ENCODE measurements at places on chromosomes 3 and 15.

- no peak for DNase-seq
These were observed 122.3 kb downstream of the MITF start for GRCh38 chr3:69861556-69861955.

DNA sequence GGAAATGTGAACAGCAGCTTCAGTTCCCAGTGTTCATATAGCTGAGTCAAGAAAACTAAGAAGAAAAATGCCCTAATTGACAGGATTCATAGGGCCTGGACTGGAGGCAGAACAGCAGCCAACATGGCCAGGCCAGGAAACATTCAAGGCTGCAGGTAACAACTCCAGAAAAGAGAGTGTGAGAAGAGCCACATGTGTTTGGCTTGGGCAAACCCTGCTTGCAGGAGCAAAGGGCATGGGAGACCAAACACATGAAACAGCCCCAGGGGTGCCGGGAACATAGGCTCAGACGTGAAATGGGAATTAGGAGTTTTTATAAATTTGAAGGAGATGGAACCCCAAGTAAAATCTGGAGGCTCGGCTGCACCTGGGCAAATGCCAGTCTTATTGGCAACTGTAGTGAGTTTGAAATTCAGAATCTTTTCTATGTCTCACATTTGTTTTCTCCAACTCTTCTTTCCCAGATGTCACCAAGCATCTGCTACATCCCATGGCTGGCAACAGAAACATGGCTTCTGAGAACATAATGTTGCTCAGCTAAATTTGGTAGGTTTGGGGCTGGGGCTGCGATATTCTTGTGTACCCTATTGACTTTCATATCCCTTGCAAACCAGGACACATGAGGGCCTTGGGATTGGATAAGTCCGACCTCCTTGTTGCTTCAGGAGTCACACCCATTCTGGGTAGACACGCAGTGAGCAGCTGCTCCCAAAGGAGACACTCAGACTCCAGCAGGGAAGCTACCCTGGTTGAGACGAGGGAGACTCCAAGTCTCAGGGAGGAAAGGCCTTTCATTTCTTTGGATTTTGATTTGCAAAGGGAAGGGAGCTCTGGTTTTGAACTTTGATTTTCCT lies 98.9 kb upstream of the CLSTN2 start:
- no peak for DNase-seq

- no peak for DNase-seq
These were observed 199.6 kb upstream of the CBLB start for GRCh38 chr3:106068381-106068780.

- DNase-seq = no peak
These were observed 85.6 kb downstream of the TJP1 start for GRCh38 chr15:29736744-29737020.

GRCh38 chr15:73858062-73858461 lies 15.3 kb upstream of the TBC1D21 start:
- no peak for DNase-seq

- DNase-seq = no peak
These were observed 114.5 kb downstream of the EPHA3 start for GRCh38 chr3:89221924-89222323.

- no peak for DNase-seq
These were observed 595.8 kb downstream of the NLGN1 start for GRCh38 chr3:173993299-173993698.

DNA sequence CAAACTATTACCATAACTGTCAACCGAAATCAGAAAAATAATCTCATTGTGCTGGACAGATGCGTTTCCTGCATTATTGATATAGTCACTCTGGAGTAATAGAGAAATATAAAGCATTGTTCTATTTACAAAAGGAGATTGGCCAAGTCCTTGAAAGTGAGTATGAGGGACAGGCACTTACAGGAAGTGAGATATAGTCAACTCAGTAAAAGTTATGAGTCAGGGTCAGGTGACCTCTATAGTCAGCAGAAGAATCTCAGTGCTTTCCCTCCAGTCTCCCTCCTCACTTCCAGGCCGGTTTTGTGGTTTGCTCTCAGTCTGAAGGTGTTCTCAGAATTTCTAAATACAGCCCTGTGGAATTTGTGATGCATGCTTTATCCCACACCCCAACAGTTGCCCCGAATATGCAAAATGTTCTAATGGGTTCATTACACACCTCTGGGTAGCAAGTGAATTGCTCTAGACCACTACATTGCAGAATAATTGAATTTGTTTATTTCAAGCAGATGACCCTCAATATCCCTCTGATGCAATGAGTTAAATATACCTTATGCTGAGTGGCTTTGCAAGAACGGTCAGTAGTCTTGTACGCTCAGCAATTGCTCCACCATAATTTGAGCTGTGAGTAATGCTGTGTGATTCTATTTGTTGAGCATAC lies 787.7 kb downstream of the MCTP2 start:
- DNase-seq = no peak

GRCh38 chr3:197027896-197028727 lies 1.5 kb downstream of the MELTF start:
- no peak for DNase-seq

DNA sequence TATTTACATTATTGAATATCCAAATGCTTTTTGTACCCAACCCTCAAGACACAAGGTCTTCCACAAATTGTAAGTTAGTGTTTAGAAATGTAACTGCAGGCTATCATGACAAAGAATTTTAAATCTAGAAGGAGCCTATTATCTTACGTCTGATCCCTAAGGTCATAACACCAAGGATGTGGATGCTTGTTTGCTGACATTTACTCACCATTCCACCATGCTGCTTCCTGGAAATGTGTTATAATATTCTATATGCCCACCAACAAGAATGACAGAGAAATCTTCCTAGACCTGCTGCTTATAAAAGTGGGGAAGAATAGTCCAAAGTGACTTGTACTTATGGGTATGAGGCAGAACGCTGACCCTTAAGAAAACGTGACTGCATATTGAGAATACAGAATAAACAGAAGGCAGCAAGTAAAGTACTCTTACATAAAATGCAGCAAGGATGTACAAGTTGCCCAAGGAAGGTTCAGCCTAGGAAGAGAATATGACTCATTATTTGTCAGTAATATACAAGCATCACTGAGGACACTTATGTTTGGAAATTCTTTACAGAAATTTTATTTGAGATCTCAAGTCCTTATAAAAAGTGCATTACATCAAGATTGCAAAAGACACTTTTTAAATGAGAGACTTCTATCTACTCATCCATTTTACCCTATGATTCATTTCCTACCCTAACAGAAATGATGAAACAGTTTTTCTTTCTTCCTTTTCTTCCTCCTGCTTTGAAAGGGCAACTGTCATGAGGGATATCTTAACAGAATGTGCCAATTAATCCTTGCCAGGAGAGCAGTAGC lies 59.6 kb downstream of the ESYT3 start:
- DNase-seq = no peak

- no peak for DNase-seq
These were observed 56.6 kb upstream of the PRTG start for GRCh38 chr15:55799291-55800212.

- DNase-seq = no peak
These were observed 151.5 kb downstream of the LRRK1 start for GRCh38 chr15:101070502-101071273.

DNA sequence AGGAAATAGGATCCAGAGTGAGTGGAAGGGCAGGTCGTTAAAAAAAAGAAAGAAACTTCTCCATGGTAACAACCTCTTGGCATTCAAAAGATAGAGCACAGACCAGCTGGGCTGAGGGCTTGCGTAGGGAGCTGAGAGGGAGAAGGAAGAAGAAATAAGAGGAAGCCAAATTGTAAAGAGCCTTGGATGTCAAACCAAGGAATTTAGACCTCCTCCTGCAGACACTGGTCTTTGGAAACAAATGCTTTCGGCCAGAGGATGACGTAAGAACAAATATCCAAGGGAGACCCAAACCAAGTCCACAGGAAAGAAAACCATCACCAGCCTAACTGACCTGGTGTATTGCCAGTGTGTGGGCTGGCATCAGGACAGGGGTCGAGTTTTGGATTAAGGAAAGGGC lies 155.2 kb downstream of the UACA start:
- DNase-seq = no peak

GRCh38 chr3:66998904-66999235 lies 763 bp downstream of the KBTBD8 start:
- DNase-seq = no peak

DNA sequence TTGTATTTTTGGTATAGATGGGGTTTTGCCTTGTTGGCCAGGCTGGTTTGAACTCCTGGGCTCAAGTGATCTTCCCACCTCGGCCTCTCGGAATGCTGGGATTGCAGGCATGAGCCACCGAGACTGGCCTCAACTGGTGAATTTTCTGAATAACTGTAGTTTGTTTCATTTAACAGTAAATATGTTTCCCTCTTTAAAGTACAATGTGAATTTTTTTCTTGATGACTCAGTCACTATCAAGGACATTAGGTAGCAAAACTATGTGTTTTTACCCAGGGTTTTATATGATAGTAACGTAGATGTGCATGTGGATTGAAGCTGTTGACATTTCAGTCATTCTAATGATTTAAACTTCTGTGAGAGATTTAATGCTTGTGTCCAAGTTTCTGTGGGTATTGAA lies 40.2 kb upstream of the MAPKBP1 start:
- DNase-seq = no peak

DNA sequence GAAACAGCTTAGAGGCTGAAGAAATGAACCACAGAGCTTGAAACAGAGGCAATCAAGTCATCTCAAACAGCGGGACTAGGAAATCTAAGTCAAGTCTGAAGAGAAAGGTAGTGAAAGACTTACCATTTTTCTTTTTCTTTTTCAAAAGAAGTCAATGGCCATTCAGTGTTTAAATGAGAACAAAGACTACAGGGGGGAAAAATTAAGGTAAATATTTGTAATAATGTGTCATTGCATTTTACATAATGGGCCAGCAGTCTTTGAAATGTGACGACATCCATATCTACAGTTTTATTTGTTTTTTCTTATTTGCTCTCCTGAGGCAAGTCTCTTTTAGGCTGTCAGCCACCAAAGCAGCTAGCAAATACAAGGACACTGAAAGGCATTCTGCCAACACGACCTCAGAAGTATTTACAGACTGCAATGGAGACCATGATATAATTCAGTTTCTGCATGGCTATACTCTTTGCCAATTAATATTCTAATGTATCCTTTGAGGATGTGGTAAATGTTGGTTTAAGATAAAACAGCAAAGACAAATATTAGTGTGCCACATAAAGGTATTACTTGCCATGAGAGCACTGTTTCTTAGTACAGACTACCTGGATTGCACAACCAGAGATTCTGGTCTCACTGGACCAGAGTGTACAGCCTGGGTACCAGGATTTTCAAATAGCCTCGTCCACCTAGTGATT lies 307.0 kb upstream of the THBS1 start:
- no peak for DNase-seq

- DNase-seq = no peak
These were observed 17.4 kb upstream of the RBMS3 start for GRCh38 chr3:29263476-29263875.

DNA sequence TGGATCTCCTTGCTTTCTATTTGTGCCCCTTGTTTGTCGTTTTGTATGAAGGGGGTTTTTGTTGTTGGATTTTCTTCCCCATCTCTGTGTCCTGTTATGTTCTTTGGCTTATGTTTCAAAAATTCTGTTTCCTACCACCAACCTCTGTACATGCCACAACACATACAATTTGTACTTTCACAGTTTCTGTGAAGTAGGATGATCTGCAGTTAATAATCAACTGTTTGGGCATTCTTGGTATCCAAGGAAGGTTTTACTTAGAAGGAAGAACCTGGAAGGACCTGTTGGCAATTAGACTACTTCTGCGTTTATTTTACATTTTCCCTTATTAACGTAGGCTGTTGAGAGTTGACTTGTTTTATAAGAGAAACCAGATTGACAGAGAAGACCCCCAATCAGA lies 8.3 kb downstream of the SETD5 start:
- DNase-seq = no peak

- DNase-seq = no peak
These were observed 206.9 kb upstream of the ZBTB20 start for GRCh38 chr3:115354010-115354409.

GRCh38 chr15:87620393-87620792 lies 636.1 kb downstream of the NTRK3 start:
- DNase-seq = no peak

DNA sequence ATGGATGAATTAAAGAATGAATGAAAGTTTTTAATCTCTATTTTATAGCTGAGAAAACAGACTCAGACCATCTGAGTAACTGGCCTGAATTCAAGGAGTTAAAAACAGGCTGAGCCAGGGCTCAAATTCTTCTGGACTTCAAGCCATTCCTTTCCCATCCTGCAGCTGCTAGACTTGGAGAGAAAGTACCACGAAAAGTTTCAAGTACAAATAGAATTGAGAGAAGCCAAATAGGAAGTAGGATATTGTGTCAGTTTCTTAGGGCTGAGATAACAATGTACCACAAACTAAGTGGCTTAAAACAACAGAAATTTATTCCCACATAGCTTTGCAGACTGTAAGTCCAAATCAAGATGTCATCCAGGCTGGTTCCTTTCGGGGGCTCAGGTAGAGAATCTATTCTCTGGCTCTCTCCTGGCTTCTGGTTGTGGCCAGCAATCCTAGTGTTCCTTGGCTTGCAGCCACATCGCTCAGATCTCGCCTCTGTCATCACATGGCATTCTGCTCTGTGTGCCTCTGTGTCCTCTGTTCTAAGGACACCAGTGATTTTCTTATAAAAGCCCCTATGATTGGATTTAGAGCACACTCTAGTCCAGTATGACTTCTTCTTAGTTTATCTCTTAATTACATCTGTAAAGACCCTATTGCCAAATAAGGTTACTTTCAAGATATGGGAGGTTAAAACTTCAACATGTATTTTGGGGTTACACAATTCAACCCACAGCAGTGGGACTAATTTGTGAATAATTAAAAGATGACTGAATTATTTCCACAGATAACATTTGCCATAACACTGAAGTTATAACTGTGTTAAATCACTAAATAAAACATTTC lies 25.7 kb upstream of the GOLIM4 start:
- DNase-seq = no peak

GRCh38 chr3:108983051-108983450 lies 29.4 kb upstream of the GUCA1C start:
- no peak for DNase-seq

GRCh38 chr3:175777495-175777894 lies 918.4 kb downstream of the NAALADL2 start:
- no peak for DNase-seq

GRCh38 chr3:123344907-123345594 lies 103.8 kb downstream of the ADCY5 start:
- no peak for DNase-seq

- no peak for DNase-seq
These were observed 38.8 kb upstream of the ANKRD34C start for GRCh38 chr15:79243723-79244122.

GRCh38 chr3:98765721-98766120 lies 2.6 kb downstream of the ST3GAL6 start:
- no peak for DNase-seq

- no peak for DNase-seq
These were observed 503.6 kb downstream of the SHQ1 start for GRCh38 chr3:72344647-72345046.

DNA sequence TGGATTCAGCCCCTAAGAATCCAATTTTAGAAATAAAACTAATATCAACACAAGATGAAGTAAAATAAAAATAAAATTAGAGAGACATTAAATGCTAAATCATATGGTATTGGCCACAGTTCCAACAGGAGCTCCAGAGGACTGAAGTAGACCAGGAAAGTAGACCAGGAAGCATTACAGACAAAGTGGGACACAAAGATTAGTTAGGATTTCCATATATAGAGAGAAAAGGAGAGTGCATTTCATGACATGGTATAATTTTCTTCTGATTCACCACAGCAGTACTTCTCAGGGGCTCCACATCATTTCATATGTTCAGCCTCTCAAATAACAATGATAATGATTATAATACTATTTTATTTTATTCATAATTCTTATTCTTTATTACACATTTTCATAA lies 18.3 kb downstream of the FGF7 start:
- no peak for DNase-seq

GRCh38 chr15:75200765-75201615 lies 692 bp upstream of the C15orf39 start:
- no peak for DNase-seq
